ENCODE measurements at places on chromosomes 1 and 21. TPM values are rescaled to one million over a fixed set of nuclear protein-coding genes. Genes with fewer than 3 reads are reported as not detected.

GRCh38 chr1:75643460-75643859 lies 32.5 kb upstream of the SLC44A5 start:
- H3K36me3 ChIP-seq: no peaks in the 10 kb centered on the region
- H3K27ac ChIP-seq: no peak overlapping the region
- no peak overlapping the region for H3K4me3 ChIP-seq
- no peaks in the 10 kb centered on the region for H3K4me1 ChIP-seq
- no peaks in the 10 kb centered on the region for H3K27me3 ChIP-seq

DNA sequence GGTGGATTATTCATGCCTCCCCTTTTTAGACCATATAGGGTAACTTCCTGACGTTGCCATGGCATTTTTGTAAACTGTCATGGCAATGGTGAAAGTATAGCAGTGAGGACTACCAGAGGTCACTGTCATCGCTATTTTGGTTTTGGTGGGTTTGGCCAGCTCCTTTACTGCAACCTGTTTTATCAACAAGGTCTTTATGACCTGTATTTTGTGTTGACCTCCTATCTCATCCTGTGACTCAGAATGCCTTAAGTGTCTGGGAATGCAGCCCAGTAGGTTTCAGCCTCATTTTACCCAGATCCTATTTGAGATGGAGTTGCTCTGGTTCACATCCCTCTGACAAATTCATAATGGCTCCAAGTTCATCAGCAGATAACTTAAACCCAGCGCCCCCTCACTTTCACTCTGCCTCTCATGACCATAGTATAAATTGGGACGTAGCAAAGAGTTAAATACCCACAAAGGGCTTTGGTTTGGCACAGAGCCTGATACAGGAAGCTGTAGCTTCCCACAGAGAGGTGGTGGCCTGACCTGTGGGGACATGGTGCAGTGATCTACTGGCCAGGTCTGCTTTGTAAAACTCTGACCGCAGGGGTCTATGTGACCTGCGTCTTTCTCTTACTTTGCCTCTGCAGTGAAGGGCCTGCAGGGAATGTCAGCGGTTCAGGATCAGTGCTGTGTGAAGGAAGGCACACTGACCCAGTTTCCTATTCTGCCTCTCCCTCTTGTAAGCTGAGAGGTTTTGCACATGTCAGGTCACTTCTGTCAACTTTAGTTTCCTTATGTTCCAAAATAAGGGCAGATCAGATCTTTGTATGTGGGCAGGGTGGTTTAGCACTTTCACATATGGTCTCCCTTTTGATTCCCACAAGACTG lies 78.1 kb upstream of the ZNF644 start:
- H3K27ac ChIP-seq: no peak overlapping the region
- no peak for DNase-seq
- no peaks in the 10 kb centered on the region for H3K36me3 ChIP-seq
- H3K27me3 ChIP-seq: no peaks in the 10 kb centered on the region
- H3K4me3 ChIP-seq: no peak overlapping the region

DNA sequence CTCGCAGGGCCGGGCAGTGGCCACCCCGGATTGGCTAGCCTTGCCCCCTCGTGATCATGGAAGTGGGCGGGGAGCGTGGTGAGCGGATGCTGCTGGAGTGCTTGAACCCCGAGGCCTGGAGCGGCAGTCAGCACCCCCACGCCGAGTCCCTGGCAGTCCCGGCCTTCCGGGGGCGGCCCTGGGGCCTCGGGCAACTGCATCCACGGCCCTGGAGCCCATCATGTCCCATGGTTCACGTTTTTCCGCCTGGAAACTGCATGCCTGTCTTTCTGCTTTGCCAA lies 45.6 kb downstream of the CDC7 start:
- no peak overlapping the region for H3K27ac ChIP-seq
- H3K4me1 ChIP-seq: peaks cover 16% of the 10 kb centered on the region
- H3K27me3 ChIP-seq: no peaks in the 10 kb centered on the region
- H3K36me3 ChIP-seq: no peaks in the 10 kb centered on the region
- no peak for DNase-seq

DNA sequence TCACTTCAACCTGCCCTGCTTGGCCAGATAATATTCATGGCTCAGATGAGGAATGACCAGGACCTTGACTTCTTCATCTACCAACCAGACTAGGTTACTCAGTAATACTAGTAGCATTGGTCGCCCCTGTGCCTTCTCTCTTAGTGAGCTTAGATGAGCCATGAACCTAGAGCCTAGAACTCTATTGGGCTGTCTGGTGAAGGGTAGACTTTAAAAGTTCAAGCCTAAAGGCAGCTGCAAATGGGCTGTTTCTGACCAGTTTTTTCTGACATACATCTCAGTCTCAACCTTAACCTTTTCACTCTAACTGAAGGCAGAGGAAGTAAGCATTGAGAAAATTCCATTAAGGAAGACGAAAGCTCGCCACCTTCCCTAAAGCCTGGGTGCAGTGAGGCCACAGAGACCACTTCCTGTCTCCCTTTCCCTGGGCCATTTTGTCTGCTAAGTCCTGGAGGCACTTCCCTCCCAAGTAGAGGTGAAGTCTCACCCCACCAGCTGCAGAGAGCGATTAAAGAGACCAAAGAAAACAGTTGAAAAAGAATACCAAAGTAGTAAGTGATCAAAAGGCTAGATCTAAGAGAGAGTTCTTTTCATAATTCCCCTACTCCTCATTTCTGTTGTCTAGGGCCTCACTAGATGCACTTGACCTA lies 53.3 kb downstream of the MTR start:
- H3K4me3 ChIP-seq: no peak overlapping the region
- peaks cover 14% of the 10 kb centered on the region for H3K36me3 ChIP-seq
- peaks cover 8% of the 10 kb centered on the region for H3K4me1 ChIP-seq
- H3K27me3 ChIP-seq: no peaks in the 10 kb centered on the region
- peak overlapping the region; percentile 36 for H3K27ac ChIP-seq
- peak; percentile 62 for DNase-seq

DNA sequence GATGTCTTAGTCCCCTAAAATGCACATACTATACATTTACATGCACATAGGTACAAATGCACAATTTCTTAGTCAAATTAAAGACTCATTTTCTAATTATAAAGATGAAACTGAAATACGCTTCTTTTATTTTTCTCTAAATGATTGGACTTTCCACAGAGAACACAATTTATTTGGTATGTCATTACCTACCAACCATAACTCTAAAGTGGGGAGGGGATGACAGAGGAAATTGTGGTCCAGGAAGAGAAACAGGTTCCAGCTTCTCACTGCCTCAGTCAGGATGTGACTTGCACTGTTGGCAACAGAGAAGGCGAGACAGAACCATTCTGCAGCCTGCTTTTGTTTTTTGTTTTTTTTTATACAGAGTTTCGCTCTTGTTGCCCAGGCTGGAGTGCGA lies 1189.2 kb downstream of the PLA2G4A start:
- no peak overlapping the region for H3K27ac ChIP-seq
- no peaks in the 10 kb centered on the region for H3K27me3 ChIP-seq
- no peaks in the 10 kb centered on the region for H3K4me1 ChIP-seq
- H3K36me3 ChIP-seq: no peaks in the 10 kb centered on the region
- DNase-seq: no peak

GRCh38 chr1:154521695-154522094 lies 19.5 kb upstream of the SHE start:
- no peaks in the 10 kb centered on the region for H3K27me3 ChIP-seq
- no peak overlapping the region for H3K27ac ChIP-seq
- no peak overlapping the region for H3K4me3 ChIP-seq
- no peak for DNase-seq

The NPHS2 gene
- 0.05 TPM for total RNA-seq
